GM18507 (cell line): ENCODE measurements at places on chromosomes 5 and 9.

DNA sequence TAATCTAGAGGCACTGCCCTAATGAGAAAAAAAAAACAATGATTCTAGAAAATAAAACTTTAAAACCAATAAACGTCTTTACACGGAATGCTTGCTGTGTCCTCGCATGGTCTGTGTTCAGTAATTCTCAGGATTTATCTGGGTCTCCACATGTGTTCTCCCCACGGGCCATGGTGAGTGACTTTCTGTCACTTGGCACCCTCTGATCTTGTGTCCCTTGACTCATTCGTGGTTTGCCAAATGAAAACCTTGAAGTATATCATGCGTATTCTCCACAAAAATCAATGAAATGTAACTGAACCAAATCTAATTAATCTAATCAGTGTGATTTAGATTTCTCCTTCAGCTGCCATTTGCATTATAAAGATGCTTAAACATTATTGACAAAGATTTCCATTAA, 48.0 kb downstream of the UBE2QL1 start:
- DNase-seq = no peak

GRCh38 chr5:77725616-77726015, 50.5 kb downstream of the TBCA start:
- no peak for DNase-seq

DNA sequence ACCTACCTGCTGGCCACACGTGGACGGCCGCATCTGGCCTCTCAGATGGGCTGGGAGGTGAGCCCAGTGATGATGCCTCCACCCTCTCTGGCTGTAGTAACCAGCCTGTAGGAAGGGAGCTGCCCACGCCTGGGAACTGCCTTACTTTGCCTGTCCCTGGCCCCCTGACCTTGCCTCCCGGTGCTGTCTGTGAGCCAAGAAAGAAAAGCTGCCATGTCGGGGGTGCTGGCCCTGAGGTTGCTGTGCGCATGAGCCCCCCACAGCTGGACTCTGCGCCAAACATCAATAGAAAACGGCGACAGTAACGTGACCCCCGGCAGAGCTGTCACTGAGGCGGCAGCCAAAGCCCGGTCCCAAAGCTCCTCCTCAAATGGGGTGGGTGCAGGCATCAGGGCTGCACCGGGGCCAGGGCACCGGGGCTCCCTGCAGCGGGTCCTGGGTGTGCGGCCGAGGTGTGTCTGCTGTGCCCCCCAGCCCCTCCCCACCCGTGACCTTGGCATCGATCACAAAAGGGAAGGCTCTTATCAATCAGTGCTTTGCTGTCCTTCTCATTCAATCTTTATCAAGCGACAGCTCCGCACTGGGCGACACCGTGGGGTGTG, 15.3 kb upstream of the SLC9A3 start:
- no peak for DNase-seq

DNA sequence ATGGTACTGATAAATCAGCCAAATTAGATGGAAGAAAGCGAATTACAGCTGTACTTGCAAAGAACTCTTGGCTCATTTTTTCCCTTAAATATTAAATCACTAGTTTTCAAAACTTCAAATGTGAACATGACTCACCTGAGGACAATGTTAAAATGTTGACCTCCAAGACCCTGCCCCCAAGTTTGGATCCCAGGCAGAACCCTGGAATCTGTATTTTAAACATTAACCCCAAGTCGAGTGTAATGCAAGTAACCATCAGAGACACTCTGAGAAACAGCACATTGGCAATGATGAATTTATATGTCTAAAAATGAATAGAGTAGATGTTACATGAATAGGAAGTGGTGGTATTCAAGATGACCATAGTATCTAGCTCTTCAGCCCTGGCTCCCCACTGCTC, 2.3 kb upstream of the CD274 start:
- no peak for DNase-seq

DNA sequence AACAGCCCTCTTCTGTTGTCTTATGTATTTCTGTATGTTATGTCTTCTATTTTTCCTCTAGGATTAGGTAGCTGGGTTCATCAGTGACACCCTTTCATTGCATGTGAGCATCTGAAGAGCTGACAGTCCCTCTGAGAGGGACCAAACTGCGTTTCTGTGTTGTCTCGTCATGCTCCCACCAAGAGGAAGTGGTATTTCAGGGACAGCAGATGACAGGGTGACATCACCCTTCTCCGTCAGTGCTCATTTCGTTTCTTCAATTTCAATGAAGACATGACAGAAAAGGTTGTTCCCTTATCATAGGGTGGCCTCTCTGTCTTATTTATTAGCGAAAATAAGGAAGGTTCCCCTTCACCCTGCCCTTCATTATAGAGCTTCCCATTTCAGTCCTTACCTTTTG, 225.9 kb upstream of the NR4A3 start:
- DNase-seq = no peak

GRCh38 chr5:134059758-134060495, 54.6 kb upstream of the TCF7 start:
- DNase-seq = no peak

GRCh38 chr9:115877852-115878438, 275.6 kb upstream of the PAPPA start:
- no peak for DNase-seq

DNA sequence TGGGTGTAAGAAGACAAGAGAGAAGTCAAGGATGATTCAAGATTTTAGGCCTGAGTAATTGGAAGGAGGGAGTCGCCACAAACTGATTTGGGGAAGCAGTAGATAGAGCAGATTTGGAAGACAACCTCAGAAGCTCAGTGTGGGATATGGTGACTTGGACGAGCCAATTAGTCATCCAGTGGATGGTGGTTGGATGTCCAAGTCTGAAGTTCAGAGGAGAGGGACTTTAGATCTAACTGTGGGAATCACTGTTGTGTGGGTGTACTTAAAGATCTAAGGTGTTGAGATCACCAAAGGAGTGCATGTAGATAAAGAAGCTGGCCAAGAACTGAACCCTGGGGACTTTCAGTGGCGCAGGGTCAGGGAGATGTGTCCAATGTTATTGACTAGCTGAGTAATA, 2.2 kb downstream of the IDNK start:
- DNase-seq = no peak

GRCh38 chr9:122261469-122261881, 3.2 kb downstream of the RBM18 start:
- no peak for DNase-seq

DNA sequence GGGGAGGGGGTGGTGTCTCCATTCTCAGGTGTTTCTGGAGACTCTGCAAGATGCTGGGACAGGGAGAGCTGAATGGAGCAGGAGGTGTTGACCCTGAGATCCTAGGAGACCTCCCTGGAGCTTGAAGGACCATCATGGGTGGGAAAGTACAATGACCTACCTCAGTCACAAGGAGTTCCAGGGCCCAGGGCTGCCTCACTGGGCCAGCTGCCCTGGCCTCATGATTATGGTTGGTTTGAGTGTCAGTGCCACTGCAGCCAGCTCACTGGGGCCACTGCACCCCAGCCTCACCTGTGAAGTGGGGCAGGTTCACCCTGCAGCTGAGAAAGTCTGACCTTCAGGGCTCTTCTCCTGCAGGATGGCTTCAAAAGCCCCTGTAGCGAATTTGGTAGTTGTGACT, 372.5 kb downstream of the IRX2 start:
- DNase-seq = no peak

GRCh38 chr5:150640311-150641005, at the start of gene SYNPO:
Gene SYNPO (plus strand): TSS chr5:150640660. CDS start chr5:150648276, 7,616 bp downstream.
- DNase-seq = no peak

DNA sequence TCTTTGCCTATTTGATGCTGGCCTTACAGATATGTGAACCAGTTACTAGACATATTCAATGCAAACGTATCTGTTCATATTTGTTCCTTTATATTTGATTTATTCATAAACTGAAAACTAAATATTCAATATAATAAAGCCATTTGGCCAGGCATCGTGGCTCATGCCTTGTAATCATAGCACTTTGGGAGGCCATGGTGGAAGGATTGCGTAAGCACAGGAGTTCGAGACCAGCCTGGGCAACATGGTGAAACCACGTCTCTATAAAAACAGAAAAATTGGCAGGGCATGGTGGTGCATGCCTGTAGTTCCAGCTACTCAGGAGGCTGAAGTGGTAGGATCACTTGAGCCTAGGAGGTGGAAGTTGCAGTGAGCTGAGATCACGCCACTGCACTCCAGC, 49.2 kb upstream of the CTNNAL1 start:
- no peak for DNase-seq

DNA sequence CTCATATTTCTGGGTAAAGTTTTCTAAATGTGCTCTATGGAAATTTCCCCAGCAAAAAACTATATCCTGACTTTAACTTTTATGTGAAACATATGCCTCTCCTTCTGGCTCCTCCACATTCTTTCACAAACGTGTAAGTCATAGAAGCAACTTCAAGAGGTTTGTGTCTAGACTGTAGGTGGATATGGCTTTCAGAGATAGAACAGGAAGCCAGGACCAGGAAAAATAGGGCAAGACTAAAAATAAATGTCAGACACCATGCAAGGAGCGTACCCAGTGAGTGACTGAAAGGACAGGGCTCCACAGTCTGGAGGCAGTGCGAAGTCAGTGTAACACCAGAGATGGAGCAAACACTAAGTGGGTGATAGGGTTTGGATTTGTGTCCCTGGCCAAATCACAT, 240.7 kb downstream of the COX7C start:
- no peak for DNase-seq

- no peak for DNase-seq
Observed at GRCh38 chr5:55899344-55899743, 48.2 kb downstream of the IL31RA start.
